ENCODE measurements at places on chromosomes 16 and 17.

GRCh38 chr17:76558198-76559095 lies 18.6 kb downstream of the PRCD start:
- DNase-seq: no peak

DNA sequence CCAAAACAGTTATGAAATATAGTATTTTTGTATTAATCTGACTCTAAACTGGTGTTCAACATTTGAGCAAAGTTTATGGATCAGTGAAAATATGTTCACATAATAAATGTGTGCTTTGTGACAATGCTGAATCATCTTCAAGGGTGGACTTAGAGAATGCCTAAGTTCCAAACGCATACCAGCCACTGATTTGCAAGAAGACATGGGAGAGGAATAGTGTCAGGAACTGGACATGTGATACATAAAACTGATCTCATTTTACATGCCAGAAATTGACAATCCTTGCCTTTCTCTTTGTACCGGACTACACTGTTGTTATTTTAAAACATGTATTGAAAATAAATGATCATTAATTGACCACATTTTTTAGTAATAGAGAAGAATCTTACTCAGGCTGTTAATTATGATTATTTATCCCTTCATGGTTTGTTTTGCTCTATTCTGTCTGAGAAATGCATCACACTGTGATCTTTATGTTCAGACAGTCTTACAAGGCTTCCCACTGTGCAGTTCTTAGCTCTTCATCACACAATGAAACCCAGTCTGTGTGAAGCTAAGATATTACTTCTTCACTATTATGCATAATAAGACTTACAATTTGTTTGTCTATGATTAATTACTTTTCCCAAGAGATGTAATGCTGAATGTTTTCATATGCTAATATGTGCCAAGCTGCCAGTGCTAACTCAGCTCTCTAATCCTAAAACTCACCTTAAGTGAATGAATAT lies 1180.6 kb upstream of the CDH8 start:
- no peak for DNase-seq

- DNase-seq: no peak
Measured at GRCh38 chr17:2796164-2797125, at the start of gene RAP1GAP2. Gene RAP1GAP2, plus strand, starts transcription at chr17:2796438. Its CDS starts 90 bp downstream, at chr17:2796528.

GRCh38 chr16:31269541-31269940 lies 9.8 kb downstream of the ITGAM start:
- DNase-seq: no peak

- no peak for DNase-seq
Measured at GRCh38 chr16:10300905-10301304, 85.0 kb upstream of the ATF7IP2 start.

All from cortex of kidney (tissue), 1 donor.